Natural killer cell (primary cell): ENCODE measurements at places on chromosomes 1 and 21. TPM values are rescaled to one million over a fixed set of nuclear protein-coding genes. Genes with fewer than 3 reads are reported as not detected.

ACOT11 gene
- 1.2 TPM for total RNA-seq

TRIM67 gene
- not detected for total RNA-seq

FCGR1A gene
- total RNA-seq, result 0.77 TPM

LRRIQ3 gene
- 0.85 TPM for total RNA-seq

EXOSC10 gene
- total RNA-seq, result 97.2 TPM

DDR2 gene
- total RNA-seq, result 1.8 TPM

GRCh38 chr1:84720221-84720780 is 30.0 kb upstream of the SSX2IP start:
- H3K36me3 ChIP-seq, result no peaks in the 10 kb centered on the region
- H3K27me3 ChIP-seq, result no peaks in the 10 kb centered on the region
- H3K4me3 ChIP-seq, result no peak overlapping the region
- H3K4me1 ChIP-seq, result no peaks in the 10 kb centered on the region
- H3K27ac ChIP-seq, result no peak overlapping the region
- DNase-seq, result no peak

- peak within 1 kb of the TSS; percentile 96 for H3K4me3 ChIP-seq
- H3K36me3 ChIP-seq, result peaks cover 4% of the 10 kb centered on the region
- peak within 1 kb of the TSS; percentile 79 for H3K27ac ChIP-seq
- no peaks in the 10 kb centered on the region for H3K27me3 ChIP-seq
- DNase-seq, result peak; percentile 83
Measured at GRCh38 chr1:155978325-155978972, at the start of gene ARHGEF2. Gene ARHGEF2 (minus strand): TSS chr1:155978547. CDS start chr1:155978427, 120 bp downstream.

DNA sequence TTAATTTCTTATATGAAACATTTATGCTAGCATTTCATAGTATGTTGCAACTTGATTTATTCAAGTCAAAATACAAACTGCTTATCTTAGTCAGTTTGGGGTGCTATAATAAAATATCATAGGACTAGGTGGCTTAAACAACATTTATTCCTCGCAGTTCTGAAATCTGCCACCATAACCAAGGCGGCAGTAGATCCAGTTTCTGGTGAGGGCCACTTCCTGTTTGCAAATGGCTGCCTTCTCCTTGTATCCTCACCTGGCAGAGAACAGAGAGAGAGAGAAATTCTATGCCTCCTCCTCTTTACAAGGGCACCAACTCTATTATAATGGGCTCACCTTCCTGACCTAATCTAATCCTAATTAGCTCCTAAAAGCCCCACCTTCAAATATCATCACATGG is 76.1 kb upstream of the RGS2 start:
- no peaks in the 10 kb centered on the region for H3K4me1 ChIP-seq
- H3K27ac ChIP-seq, result no peak overlapping the region
- H3K4me3 ChIP-seq, result no peak overlapping the region

DNA sequence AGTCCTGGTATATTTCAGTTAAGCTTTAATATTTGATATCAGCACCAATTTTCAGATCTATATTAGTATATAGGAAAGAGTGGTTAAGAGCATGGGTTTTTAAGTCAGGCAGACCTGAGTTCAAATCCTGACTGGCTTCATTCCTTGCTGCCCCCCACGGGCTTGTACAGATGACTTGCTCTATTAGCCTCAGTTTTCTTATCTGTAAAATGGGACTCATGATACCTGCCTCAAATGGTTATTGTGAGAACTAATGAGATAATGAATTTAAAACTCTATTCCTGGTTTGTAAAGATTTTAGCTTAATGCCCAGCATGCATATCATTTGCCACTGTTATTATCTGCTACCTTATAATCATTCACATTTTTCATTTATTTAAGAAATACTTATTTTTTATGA is 264.5 kb downstream of the RPS6KC1 start:
- H3K27ac ChIP-seq, result no peak overlapping the region
- H3K4me3 ChIP-seq, result no peak overlapping the region
- no peaks in the 10 kb centered on the region for H3K36me3 ChIP-seq
- no peak for DNase-seq
- H3K27me3 ChIP-seq, result no peaks in the 10 kb centered on the region

DNA sequence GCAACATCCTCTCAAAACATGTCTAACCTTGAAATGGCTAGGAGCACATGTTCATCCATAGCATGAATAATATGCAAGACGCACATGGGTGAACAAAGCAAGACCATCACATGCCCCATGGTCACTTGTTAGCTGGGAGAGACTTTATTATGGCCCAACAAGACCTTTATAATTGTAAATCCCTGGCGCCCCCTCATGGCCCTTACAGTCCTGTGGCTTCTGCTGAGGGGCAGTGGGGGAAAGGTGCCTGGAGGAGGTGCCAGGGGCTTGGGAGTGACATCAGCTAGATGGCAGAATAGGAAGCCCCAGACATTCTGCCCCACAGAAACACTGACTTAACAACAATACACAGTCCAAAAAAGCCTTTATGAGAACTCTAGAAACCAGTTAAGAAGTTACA is 51.7 kb downstream of the CSMD2 start:
- H3K27ac ChIP-seq, result no peak overlapping the region
- no peaks in the 10 kb centered on the region for H3K4me1 ChIP-seq
- H3K36me3 ChIP-seq, result no peaks in the 10 kb centered on the region
- no peaks in the 10 kb centered on the region for H3K27me3 ChIP-seq
- H3K4me3 ChIP-seq, result no peak overlapping the region
- no peak for DNase-seq

DNA sequence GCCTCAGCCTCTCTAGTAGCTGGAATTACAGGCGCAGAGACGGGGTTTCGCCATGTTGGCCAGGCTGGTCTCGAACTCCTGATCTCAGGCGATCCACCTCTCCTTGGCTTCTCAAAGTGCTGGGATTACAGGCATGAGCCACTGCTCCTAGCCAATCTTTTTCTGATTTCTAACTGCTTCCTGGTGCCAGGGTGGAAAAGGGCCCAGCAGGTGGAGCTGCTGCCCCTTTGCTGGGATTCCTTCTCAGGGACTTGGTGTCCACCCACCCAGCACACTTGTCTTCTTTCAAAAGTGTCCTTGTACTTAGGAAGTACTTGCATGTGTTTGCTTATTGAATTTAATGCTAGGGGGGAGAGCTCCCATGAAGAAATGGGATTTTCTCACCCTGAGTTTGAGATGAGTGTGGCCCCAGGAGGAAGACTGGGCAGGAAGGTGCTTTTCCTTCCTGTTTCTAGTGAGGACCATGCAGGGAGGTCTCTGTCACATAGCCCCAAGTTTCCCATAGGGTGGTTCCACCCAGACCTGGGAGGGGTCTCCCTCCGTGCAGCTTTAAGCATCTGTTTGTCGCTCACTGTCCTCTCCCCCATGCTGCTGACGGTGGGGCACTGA is 14.2 kb downstream of the UTP11 start:
- peaks cover 45% of the 10 kb centered on the region for H3K36me3 ChIP-seq
- H3K4me3 ChIP-seq, result no peak overlapping the region
- H3K27ac ChIP-seq, result no peak overlapping the region
- no peaks in the 10 kb centered on the region for H3K27me3 ChIP-seq
- H3K4me1 ChIP-seq, result peaks cover 28% of the 10 kb centered on the region
- peak; percentile 53 for DNase-seq

DNA sequence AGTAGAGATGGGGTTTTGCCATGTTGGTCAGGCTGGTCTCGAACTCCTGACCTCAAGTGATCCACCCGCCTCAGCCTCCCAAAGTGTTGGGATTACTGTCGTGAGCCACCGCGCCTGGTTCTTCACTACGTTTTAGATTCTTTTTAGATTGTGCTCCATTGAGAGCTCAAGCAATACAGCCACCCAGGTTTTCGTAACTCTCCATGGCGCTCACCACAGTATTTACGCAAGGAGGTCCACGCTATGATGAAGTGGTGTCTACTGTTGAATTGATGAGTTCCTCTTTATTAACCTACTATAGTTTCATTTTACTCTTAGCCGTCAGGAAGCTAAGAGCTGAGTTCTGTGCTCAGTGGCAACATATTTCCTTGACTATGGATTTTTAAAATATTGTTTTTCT is 1.8 kb upstream of the KIF1B start:
- no peak for DNase-seq
- H3K27me3 ChIP-seq, result peaks cover 4% of the 10 kb centered on the region
- H3K36me3 ChIP-seq, result no peaks in the 10 kb centered on the region
- no peak overlapping the region for H3K4me3 ChIP-seq

DNA sequence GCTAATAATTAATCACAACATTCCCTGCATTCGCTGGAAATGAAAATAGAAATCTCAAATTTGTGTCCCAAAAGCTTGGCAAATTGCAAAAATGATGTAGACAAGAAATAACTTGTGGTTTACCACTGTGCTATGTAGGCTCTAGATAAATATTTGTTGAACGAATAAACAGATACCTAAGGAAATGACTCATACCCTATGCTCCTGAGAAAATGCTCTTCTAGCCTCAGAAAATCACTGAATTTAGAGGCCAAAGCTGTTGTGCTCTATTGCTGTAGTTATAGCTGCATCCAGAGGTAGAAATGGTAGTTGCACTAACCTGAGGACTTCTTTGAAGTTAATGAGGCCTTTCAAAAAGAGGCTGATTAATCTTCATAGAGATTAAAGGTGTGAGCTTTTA is 142.0 kb upstream of the ZNHIT6 start:
- no peak overlapping the region for H3K4me3 ChIP-seq
- H3K27ac ChIP-seq, result no peak overlapping the region
- H3K4me1 ChIP-seq, result no peaks in the 10 kb centered on the region
- DNase-seq, result no peak

- no peaks in the 10 kb centered on the region for H3K27me3 ChIP-seq
- H3K4me1 ChIP-seq, result peaks cover 30% of the 10 kb centered on the region
- DNase-seq, result no peak
Measured at GRCh38 chr1:161158316-161159010, 837 bp upstream of the USP21 start.

GRCh38 chr1:152481869-152482664 is 28.5 kb upstream of the LCE5A start:
- H3K4me1 ChIP-seq, result peaks cover 8% of the 10 kb centered on the region
- no peak overlapping the region for H3K27ac ChIP-seq
- H3K36me3 ChIP-seq, result no peaks in the 10 kb centered on the region
- DNase-seq, result no peak

DNA sequence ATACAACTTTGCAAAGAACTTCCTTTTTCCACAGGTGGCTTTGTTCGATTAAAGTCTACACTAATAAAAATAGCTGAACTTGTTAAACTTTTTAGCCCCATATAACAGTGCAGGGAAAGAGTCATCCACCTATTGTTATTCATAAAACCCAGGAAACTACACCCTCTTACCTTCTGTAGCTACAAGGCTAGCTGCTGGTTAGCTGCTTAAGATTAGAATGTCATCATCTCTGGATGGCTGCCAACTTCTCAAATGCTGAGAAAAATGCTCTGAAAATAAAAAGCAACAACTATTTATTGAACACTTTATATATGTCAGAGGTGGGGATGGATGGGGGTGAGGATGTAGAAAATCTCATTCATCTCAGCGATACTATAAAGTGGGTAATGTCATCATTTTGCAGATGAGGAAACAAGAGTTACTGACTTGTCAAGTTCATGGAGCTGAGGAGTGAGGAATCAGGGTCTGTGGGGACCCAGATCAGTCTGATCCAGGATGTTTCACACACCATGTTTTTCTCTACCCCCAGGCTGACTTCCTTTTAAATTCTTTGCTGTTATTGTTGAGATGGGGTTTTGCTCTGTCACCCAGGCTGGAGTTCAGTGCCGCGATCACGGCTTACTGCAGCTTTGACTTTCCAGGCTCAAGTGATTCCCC is 17.1 kb downstream of the ATP5PF start:
- DNase-seq, result no peak
- H3K27ac ChIP-seq, result no peak overlapping the region
- no peaks in the 10 kb centered on the region for H3K27me3 ChIP-seq
- peaks cover 10% of the 10 kb centered on the region for H3K36me3 ChIP-seq

DNA sequence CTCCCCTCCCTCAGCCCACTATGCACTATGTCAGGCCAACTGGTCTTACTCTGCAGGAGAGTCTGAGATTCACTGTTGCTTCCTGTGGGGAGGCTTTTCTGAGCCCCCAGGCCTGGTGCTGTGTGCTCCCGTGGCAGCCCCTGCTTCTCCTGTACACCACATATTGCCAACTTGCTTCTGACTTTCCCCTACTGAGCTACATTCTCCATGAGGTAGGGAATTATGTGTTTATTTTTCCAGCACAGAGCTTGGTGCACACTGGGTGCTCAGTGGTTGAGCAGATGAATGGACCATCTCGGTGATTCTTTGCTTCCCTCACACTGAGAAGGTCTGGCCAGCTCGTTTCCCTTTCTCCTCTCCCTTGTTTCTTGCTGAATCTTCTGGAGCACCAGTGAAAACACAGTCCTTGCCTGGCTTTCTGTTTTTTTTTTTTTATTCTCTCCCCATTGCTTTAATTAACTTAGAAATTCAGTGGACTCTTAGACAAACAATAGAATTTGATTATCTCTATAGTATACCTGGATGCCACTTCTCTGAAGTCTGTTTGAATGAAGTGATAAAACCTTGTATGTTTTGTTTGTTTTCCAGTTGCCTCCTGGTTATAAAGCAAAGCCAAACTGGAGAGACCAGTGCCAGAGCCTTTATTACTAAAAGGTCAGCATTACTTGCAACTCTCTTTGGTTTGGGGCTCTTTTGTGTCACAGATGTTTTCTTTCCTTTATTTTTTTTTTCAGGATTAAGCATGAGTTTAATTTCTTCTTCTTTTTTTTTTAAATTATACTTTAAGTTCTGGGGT is 50.3 kb upstream of the CNIH3 start:
- no peak overlapping the region for H3K27ac ChIP-seq
- no peaks in the 10 kb centered on the region for H3K27me3 ChIP-seq
- DNase-seq, result no peak
- no peaks in the 10 kb centered on the region for H3K4me1 ChIP-seq

GRCh38 chr1:71835442-71835813 is 446.9 kb downstream of the NEGR1 start:
- no peak for DNase-seq
- no peaks in the 10 kb centered on the region for H3K36me3 ChIP-seq
- H3K4me1 ChIP-seq, result no peaks in the 10 kb centered on the region
- no peak overlapping the region for H3K4me3 ChIP-seq
- no peak overlapping the region for H3K27ac ChIP-seq

GRCh38 chr1:228894442-228894989 is 159.2 kb downstream of the RHOU start:
- H3K27me3 ChIP-seq, result no peaks in the 10 kb centered on the region
- H3K36me3 ChIP-seq, result no peaks in the 10 kb centered on the region
- no peak overlapping the region for H3K4me3 ChIP-seq
- H3K27ac ChIP-seq, result no peak overlapping the region
- no peak for DNase-seq

DNA sequence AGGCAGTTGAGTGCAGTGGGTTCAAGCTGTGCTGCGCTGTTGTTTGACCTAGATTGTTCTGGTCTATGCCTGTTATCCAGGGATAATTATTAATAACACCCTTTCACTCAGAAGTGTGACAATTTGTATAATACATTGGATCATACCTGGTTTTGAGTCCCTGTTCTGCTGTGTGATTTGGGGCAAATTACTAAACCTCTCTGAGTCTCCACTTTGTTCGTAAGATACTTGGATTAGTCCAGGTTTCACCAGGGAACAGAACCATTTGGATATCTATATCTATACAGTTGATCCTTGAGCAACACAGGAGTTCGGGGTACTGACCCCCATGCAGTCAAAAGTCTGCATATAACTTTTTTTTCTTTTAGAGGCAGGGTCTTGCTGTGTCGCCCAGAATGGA is 2.3 kb downstream of the NENF start:
- H3K4me1 ChIP-seq, result peaks cover 7% of the 10 kb centered on the region
- H3K36me3 ChIP-seq, result no peaks in the 10 kb centered on the region
- no peak overlapping the region for H3K27ac ChIP-seq
- H3K27me3 ChIP-seq, result no peaks in the 10 kb centered on the region
- H3K4me3 ChIP-seq, result no peak overlapping the region
